Fibroblast of skin of right quadriceps (primary cell): ENCODE measurements at places on chromosomes 5 and 9.

DNA sequence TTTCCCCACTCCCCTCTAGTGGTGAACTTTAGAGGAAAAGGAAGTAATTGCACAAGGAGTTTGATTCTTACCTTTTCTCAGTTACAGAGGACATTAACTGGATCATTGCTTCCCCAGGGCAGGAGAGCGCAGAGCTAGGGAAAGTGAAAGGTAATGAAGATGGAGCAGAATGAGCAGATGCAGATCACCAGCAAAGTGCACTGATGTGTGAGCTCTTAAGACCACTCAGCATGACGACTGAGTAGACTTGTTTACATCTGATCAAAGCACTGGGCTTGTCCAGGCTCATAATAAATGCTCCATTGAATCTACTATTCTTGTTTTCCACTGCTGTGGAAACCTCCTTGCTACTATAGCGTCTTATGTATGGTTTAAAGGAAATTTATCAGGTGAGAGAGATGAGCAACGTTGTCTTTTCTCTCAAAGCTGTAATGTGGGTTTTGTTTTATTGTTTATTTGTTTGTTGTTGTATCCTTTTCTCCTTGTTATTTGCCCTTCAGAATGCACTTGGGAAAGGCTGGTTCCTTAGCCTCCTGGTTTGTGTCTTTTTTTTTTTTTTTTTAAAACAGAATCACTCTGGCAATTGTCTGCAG is 25.3 kb downstream of the SLC22A5 start:
- no peak for DNase-seq

GRCh38 chr5:68714810-68715209 is 379.0 kb upstream of the SLC30A5 start:
- no peak for DNase-seq

DNA sequence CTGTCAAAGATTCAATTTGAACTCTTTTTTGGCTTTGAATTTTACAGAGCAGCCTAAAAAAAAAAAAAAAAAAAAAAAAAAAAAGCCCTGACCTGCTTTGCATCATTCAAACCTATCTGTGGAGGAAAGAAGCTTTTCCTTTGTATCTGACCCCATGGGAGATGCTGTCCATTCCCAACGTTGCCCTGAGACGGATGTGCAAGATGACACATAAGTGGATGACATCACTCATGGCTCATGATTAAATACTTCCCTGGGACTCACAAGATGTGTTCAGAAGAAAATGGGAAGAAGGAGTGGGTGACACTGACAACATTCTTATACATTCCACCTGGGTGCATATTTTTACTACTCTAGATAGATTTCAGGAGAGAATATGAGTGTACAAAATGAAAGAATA is 245.7 kb upstream of the ELAVL2 start:
- no peak for DNase-seq

GRCh38 chr5:178211095-178212048 is 7.0 kb downstream of the HNRNPAB start:
- no peak for DNase-seq

- peak; percentile 96 for DNase-seq
Measured at GRCh38 chr9:96420468-96421219, 2.5 kb upstream of the ZNF367 start.

- DNase-seq = no peak
Measured at GRCh38 chr9:134043531-134043988, 18.3 kb downstream of the BRD3OS start.

DNA sequence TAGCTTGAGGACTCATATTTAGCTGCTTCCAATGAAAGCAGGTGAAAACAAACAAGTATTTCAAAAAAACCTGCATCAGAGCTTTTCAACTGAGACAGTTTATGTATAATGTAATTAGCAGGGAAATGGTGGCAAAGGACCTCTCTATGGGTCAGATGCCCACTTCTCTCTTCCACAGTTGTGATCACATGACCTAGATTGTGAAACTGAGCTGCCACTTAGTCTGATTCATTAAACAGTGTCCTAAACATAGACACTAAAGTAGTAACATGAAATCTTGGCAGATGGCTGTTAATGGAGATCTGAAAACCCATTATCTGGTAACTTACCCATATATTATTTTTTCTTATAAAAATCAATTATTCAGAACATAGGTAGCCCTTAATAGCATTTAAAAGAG is 663.6 kb upstream of the RIOK2 start:
- no peak for DNase-seq

DNA sequence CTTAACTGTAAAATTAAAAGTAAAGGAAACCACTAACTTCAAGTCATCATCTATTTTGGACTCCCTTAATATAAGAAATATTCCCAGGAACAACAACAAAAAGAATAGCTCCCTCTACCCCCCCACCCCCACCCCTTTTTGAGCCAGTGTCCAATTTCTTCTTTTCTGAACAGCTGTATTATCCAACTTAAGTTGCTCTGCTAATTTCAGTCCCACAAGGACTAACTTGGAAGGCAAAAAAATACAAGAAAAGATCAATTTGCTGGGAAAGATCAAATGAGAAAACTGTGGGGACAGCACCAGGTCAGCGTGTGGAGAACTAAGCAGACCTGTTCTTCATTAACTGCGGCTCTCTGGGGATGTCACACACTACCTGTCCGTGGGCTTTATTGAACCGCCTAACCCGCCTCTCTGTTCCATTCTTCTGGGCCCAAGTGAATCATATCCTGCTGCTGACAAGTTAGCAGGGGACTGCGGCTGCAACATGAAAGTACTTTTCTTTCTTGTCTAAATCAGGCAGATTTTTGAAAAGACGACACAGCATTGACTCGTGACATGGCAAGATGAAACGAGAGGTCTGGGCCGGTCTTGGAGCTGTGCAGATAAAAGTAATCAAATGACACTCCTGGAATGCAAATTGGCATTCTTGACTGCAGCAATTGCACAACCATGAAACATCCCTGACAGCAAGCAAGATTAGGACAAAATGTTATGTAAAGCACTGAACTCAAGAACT is 2.7 kb downstream of the BNC2 start:
- DNase-seq = peak; percentile 84

- no peak for DNase-seq
Measured at GRCh38 chr9:20988061-20988460, 43.4 kb downstream of the HACD4 start.

GRCh38 chr5:169012450-169012849 is 288.5 kb downstream of the SLIT3 start:
- DNase-seq = no peak

- no peak for DNase-seq
Measured at GRCh38 chr5:135955525-135955924, 742 bp upstream of the LECT2 start.

- DNase-seq = peak; percentile 79
Measured at GRCh38 chr5:148730942-148731898, 76.9 kb upstream of the HTR4 start.

- DNase-seq = no peak
Measured at GRCh38 chr9:2742214-2742613, 24.9 kb downstream of the KCNV2 start.

GRCh38 chr9:125758986-125759763 is 12.0 kb downstream of the PBX3 start:
- no peak for DNase-seq
